Stimulated activated CD4-positive, alpha-beta T cell treated with anti-CD3 and anti-CD28 coated beads, Interleukin-15, amount 100 ng/mL, for 1 hour (primary cell): ENCODE measurements at places on chromosomes 2 and 18.

DNA sequence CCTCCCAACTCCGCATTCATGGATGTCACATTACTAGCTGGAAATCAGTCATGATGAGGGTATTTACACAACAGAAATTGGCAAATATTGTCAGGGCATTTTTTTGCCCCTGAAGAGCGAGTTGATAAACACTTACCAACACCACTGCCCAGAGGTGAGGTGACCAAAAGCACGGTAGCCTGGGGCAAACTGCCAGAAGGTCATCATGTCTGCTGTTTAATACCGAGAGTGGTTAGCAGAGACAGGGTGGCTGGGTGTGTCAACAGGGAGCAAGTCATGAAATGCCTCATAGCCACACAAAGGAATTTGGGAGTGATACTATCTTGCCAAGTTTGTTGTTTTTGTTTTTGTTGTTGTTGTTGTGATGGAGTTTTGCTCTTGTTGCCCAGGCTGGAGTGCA lies 37.0 kb upstream of the EPC2 start:
- no peak for DNase-seq

GRCh38 chr18:36872329-36872728 lies 43.4 kb downstream of the KIAA1328 start:
- DNase-seq = no peak

GRCh38 chr2:7180638-7181370 lies 263.6 kb downstream of the RNF144A start:
- no peak for DNase-seq

- DNase-seq = no peak
These were observed 9.3 kb downstream of the PAX3 start for GRCh38 chr2:222289278-222290160.

GRCh38 chr2:48365476-48365875 lies 164.5 kb upstream of the STON1 start:
- no peak for DNase-seq

DNA sequence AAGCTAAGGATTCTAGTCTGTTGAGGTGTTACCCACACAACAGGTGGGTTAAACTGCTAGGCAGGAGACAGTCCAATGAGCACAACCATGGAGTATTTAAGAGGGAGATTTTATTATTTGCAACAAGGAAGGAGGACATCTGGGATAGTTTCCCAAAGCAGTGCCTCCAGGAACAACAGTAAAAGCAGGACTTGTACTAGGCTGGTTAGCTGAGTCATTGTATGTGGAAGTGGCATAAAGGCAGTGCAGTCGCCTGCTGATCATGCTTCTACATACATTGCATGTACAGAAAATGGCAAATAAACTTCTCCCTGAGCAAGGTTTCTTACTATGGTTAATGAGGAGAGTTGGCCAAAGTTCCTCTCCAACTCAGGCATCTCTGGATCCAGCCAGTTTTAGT lies 46.1 kb upstream of the CYTIP start:
- no peak for DNase-seq

DNA sequence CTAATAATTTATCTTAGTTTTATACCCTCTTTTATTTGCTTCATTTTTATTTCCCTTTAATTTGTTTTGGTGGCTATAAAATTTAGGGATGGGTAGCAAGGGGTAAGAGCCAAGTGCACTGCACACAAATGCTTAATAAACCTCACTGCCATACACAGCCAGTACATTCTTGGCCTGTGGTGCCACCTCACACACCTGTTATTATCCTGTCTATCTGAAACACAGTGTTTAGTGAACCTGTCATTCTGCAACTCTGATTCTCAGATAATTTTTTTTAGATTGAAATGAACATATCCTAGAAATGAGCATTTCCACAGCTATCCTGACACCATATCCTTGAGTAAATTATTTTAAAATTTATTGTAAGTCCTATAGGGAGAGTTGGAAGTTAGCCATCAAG lies 807.5 kb downstream of the DCC start:
- DNase-seq = no peak

DNA sequence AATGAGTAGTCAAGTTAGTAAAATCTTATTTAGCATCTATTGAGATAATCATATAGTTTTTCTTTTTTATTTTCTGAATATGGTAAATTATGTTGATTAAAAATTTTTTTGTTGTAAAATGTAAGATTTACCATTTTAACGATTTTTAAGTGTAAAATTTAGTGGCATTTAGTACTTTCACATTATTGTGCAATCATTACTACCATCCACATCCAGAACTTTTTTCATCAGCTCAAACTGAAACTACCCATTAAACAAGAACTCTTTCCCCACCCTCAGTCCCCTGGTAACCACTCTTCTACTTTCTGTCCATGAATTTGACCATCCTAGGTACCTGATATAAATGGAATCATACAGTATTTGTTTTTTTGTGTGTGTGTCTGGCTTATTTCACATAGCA lies 11.1 kb downstream of the RAB3GAP1 start:
- DNase-seq = no peak

DNA sequence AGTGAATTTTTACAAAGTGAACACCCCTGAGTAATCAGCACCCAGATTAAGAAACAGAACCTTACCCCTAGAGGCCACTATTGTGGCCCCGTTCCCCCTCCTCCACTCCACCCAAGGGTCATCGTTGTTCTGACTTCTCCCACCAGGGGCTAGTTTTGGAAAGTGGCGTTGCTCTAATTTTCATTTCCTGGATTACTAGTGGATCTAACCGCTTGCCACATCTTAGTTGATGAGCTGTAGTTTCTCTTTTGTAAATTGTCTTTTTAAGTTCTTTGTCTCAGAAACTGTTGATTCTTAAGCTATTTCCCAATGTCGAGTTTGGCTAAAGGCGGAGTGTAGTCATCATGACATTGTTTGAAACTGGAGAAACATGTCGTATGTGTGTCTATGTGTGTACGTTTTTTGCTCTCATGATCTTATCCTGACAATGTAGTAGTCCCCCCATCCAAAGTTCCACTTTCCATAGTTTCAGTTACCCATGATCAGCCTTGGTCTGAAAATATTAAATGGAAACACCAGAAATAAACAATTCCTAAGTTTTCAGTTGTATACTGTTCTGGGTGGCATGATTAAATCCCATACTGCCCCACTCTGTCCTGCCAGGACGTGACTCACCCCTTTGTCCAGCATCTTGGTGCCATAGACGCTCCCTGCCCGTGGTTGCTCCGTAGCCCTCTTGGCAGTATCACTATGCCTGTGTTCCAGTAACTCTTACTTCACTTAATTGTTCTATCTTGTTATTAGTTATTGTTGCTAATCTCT lies 71.0 kb upstream of the SP3 start:
- DNase-seq = no peak

DNA sequence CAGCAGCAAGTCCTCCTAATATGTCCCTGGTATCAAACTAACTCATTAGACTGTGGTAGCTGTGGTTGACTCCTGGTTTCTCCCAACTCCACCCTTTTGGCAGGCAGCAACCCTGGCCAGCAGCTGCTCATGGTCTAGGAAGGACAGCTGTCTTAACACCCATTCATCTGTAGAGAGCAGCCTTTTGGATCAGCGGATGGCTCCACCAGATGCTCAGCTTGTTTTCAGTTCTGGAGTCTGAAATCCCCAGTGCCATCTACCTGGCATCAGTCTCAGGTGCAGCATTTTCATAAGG lies 100.5 kb downstream of the SPOPL start:
- no peak for DNase-seq

DNA sequence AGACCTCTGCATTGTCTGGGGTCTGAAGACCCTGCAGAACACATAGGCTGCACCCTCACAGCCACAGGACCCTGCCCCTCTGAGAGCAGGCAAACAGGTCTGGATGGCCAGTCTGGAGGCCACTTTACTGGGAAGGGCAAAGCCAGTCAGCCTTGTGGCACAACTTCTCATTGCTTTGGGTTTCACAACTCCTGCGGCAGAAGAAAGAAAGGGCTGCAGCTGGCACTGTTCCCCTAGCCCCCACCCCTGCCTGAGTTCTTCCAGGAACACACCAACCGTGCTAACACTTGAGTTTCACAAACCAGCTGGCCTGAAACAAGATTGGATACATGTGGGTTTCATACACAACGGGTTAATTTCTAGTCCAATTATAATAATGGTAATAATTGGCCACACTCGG lies 276.5 kb upstream of the MGAT5 start:
- no peak for DNase-seq

GRCh38 chr2:24163601-24164000 lies 11.3 kb upstream of the FAM228A start:
- DNase-seq = no peak

- DNase-seq = no peak
These were observed 9.8 kb upstream of the CWC22 start for GRCh38 chr2:180016937-180017336.

GRCh38 chr2:40480073-40480472 lies 28.2 kb upstream of the SLC8A1 start:
- DNase-seq = no peak

- no peak for DNase-seq
These were observed 86.6 kb upstream of the CAVIN2 start for GRCh38 chr2:191933307-191934105.

DNA sequence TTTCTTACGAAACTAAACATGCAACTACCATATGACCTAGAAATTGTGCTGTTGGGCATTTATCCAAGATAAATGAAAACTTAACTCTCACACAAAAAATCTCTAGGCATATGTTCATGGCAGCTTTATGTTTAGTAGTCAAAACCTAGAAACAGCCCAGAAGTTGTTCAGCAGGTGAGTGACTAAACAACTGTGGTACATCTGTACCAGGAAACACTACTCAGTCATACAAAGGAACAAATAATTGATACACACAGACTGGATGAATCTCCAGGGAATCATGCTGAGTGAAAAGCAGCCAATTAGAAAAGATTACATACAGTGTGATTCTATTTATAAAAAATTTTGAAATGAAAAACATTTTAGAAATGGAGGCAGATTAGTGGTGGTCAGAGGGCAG lies 29.3 kb downstream of the DYNC2LI1 start:
- no peak for DNase-seq

GRCh38 chr2:68807821-68808266 lies 63.4 kb downstream of the BMP10 start:
- DNase-seq = no peak

DNA sequence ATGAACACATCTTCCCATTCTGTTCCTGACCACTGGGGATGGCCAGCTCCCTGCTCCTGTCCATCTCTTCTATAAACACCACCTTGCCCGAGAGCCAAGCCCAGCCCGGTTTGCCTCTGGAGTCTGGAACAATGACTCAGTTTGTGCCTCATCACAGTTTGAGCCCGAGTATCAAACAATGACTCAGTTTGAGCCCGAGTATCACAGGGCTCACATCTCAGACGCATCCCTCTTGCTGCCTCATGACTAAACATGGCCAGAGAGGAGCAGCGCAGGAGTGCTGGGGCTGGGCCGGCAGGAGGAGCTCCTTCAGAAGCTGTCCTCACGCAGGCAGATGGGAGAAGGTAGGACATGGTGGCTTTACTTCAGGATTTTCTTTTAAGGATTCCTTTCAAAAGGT lies 68.7 kb downstream of the PXDN start:
- DNase-seq = no peak

DNA sequence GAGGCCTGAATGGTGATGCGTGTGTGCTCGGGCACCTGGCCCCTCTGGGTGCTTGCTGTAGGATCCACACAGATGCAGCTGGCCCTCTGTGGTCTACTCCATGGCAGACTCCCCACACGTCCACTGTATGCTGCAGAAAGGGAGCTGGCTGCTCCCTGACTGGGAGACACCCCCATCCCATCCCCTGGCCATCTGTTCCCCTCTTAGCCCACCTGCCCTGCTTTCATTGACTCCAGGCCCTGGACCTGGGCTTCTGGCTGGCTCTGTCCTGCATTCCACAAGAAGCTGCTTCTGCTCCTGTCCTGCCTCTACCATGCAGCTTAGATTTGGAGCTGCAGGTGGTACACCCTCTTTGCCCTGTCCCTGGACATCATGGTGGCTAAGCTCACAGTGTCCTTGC lies 80.1 kb downstream of the FHOD3 start:
- DNase-seq = no peak

GRCh38 chr2:48605482-48606175 lies 12.0 kb upstream of the GTF2A1L start:
- DNase-seq = no peak

DNA sequence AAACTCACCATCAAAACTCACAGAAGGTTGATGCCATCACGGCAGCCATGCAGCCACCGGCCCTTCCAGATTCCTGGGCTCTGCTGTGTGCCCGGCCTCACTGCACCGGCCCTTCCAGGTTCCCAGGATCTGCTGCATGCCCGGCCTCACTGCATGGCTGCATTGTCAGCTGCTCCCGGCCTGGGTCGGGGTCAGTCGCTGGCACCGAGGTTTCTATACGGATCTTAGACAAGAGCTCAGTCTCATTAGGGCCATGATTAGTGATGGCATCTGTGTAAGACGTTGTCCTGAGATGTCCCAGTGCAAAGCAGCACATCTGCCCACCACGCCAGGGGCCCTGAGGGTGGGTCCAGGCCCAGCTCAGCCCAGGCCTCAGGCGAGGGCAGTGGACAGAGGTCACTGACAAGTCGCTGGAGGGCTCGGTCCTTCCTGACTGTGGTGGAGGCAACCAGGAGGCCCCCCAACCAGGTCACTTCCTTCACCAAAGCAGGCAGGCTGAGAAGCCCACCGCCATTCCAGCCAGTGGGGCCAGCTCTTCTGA lies 29.4 kb downstream of the TMEM18 start:
- no peak for DNase-seq

- no peak for DNase-seq
These were observed 95.8 kb downstream of the TMEFF2 start for GRCh38 chr2:192098814-192099491.

DNA sequence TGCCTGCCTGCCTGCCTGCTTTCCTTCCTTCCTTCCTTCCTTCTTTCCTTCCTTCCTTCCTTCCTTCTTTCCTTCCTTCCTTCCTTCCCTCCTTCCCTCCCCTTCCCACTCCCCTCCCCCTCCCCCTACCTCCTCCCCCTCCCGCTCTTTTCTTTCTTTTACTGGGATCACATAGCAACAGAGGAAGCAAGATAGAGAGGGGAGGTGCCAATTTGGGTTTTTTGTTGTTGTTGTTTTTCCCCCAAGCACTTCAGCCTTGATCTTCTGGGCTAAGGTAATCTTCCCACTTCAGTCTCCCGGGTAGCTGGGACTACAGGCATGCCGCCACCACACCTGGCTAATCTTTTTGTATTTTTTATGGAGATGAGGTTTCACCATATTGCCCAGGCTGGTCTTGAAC lies 20.0 kb downstream of the PPM1B start:
- DNase-seq = no peak

DNA sequence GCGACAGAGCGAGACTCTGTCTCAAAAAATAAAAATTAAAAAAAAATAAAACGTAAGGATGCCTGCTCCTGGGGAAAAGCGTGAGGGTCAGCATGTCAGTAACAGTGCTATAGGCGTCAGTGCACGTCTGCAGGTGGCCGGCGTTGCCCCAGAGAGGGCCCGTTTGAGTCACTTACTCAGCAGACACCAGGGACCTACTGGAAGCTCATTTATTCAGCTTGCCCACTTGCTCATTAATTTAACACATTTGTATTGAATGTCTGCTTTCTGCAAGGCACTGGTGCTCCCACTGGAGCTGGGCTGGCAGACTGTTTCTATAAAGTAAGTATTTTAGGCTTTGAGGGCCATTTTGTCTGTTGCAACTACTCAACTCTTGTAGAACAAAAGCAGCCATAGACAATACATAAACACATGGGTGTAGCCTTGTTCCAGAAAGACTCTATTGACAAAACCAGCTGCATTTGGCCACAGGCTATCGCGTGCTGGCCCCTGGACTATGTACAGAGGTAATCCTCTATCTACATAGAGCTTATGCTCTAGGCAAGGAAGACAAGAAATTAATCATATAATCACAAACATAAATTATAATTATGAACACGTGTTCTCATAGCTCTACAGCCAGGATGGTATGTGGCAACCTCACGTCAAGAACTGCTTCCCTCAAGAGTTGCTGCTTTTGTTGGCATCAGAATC lies 73.2 kb downstream of the KLHL29 start:
- no peak for DNase-seq

GRCh38 chr2:122300758-122301157 lies 545.3 kb downstream of the TSN start:
- no peak for DNase-seq
